Suprapubic skin (tissue), 4 donors: ENCODE measurements at places on chromosomes 5 and 9. TPM values are rescaled to one million over a fixed set of nuclear protein-coding genes. Genes with fewer than 3 reads are reported as not detected.

The TSLP gene
- not detected for total RNA-seq

The THBS4 gene
- 1.1 TPM for total RNA-seq

The ARHGEF37 gene
- 45.4 TPM for total RNA-seq

The LSM11 gene
- total RNA-seq, result 5.2 TPM

The AGXT2 gene
- not detected for total RNA-seq

The PTPN3 gene
- total RNA-seq, result 40.6 TPM

The IL9 gene
- total RNA-seq, result not detected

The SPEF2 gene
- 1.7 TPM for total RNA-seq

The RNF208 gene
- total RNA-seq, result 7.5 TPM

- no peaks in the 10 kb centered on the region for H3K27me3 ChIP-seq
- no peaks in the 10 kb centered on the region for H3K4me1 ChIP-seq
- no peak overlapping the region for H3K27ac ChIP-seq
- peaks cover 5% of the 10 kb centered on the region for H3K36me3 ChIP-seq
These were observed 13.0 kb downstream of the UBAP2 start for GRCh38 chr9:34035656-34036055.

DNA sequence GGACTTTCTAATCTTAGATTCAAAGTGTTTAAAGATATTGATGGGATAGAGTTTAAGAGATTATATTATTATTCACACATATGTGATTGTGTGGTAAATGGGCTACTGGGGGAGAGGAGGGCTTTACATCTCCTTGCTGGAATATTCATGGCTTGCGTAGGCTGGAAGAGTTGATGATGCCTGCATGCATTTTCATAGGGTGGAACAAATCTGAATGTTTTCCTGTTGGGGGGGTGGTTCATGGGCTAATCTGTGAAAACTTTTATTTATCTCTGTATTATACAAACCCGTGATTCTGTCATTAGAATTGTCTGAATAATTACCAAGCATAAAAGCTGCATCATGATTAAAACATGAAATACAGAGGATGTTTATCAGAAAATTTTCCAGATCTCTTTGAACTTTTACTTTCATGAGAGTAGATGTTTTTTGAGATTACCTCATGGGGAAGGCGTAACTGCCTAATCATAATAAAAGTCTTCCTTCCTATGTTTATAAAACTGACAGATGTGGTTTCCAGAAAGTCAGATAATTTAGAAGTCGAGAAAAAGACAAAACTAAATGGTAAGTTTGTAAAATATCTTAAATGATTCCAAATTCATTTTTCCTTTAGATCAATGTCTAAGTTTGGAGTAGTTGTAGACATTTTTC lies 1185.4 kb upstream of the SEMA6A start:
- DNase-seq, result no peak
- no peak overlapping the region for H3K27ac ChIP-seq
- no peaks in the 10 kb centered on the region for H3K36me3 ChIP-seq
- H3K4me3 ChIP-seq, result no peak overlapping the region
- no peaks in the 10 kb centered on the region for H3K27me3 ChIP-seq

DNA sequence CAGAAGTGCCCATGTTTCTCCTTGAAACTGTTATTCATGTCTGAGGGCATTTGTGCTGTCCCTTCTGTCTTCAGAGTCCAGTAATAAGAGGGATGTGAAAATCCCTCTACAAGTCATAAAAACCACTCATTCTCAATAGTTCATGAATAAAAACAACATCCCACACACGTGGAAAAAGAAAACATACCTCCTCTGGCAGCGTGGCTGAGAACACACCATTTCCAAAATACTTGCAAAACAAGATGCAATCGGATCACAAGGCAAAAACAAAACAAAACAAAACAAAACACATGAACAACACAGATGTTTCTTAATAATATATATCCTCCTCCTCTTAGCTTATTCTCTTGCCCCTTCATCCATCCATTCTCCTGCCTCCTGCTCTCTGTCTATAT lies 71.0 kb upstream of the EQTN start:
- H3K27ac ChIP-seq, result peak overlapping the region; percentile 31
- no peaks in the 10 kb centered on the region for H3K27me3 ChIP-seq
- no peak for DNase-seq
- peaks cover 60% of the 10 kb centered on the region for H3K4me1 ChIP-seq

GRCh38 chr5:34524123-34524522 lies 132.0 kb upstream of the RAI14 start:
- no peak overlapping the region for H3K27ac ChIP-seq
- no peak for DNase-seq
- H3K27me3 ChIP-seq, result no peaks in the 10 kb centered on the region
- H3K36me3 ChIP-seq, result no peaks in the 10 kb centered on the region
- no peak overlapping the region for H3K4me3 ChIP-seq

GRCh38 chr5:180589771-180590542 lies 1.3 kb downstream of the SCGB3A1 start:
- no peak overlapping the region for H3K27ac ChIP-seq
- peaks cover 15% of the 10 kb centered on the region for H3K4me1 ChIP-seq
- H3K4me3 ChIP-seq, result peak overlapping the region; percentile 34
- H3K27me3 ChIP-seq, result peaks cover 61% of the 10 kb centered on the region
- H3K36me3 ChIP-seq, result no peaks in the 10 kb centered on the region
- no peak for DNase-seq

DNA sequence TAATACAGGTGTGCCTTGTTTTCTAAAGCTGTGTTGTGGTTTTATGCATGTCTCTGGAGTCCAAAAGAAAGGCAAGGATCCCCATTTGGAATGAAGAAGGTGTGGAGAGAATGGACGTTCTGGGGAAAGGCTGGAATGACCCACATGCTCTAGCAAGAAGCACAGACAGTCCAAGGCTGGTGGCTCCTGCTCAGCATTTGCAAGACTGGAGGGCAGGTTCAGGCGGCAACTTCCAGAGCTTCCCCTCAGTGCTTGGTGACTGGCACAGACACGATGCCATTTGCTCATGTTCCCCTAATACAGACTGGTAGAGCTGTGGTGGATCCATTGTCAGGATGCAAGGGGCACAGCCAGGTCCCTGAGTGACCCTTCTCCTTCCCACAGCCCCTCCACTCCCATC lies 8.2 kb downstream of the SLC22A4 start:
- DNase-seq, result no peak
- H3K36me3 ChIP-seq, result no peaks in the 10 kb centered on the region
- no peaks in the 10 kb centered on the region for H3K4me1 ChIP-seq
- no peaks in the 10 kb centered on the region for H3K27me3 ChIP-seq
- H3K4me3 ChIP-seq, result no peak overlapping the region

DNA sequence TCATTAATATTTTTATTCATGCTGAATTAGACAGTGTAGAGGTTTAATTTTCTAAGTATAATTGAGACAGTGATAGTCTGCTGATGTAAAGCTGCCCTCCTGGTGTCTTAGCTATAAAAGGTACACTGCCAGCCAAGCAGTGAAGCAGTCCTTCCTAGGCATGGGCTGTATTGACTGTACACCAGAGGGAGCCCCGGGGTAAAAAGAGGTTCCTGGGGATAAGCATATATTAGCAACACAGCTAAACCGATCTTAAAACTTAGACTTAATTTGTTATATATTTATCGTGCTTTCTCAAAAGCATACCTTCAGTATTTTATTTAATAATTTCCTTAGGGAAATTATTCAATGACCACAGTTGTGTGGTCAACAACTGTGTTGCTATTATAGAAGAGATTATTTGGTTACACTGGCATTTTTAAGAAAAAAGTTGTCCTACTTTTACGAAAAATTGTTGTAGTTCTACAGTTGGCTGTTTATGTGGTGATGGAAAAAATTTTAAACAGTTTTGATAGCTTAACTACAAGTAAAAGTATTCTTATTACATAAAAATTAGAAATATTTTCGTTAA lies 68.8 kb downstream of the ELL2 start:
- H3K36me3 ChIP-seq, result peaks cover 80% of the 10 kb centered on the region
- DNase-seq, result no peak
- no peak overlapping the region for H3K4me3 ChIP-seq
- no peaks in the 10 kb centered on the region for H3K27me3 ChIP-seq
- H3K27ac ChIP-seq, result no peak overlapping the region
- no peaks in the 10 kb centered on the region for H3K4me1 ChIP-seq

DNA sequence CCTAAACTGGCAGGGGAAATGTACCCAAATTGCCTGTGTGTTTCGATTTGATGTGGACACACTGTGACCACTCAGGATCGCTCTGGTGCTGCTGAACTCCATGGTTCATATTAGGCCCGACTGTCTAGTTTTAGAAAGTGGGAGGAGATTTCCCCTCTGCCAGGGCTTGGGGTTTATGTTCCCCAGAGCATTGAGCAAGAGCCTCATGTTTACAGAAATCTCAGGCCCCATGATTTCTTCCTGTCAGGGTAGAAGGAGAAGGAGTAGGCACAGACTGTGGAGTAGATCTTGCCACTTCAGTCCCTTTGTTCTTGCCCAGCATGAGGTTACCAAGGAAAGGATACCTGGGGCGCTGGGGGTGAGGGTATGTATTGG lies 40.8 kb upstream of the GLRX start:
- DNase-seq, result no peak
- H3K4me3 ChIP-seq, result no peak overlapping the region
- H3K36me3 ChIP-seq, result no peaks in the 10 kb centered on the region
- H3K4me1 ChIP-seq, result peaks cover 54% of the 10 kb centered on the region
- no peaks in the 10 kb centered on the region for H3K27me3 ChIP-seq
- peak overlapping the region; percentile 52 for H3K27ac ChIP-seq

DNA sequence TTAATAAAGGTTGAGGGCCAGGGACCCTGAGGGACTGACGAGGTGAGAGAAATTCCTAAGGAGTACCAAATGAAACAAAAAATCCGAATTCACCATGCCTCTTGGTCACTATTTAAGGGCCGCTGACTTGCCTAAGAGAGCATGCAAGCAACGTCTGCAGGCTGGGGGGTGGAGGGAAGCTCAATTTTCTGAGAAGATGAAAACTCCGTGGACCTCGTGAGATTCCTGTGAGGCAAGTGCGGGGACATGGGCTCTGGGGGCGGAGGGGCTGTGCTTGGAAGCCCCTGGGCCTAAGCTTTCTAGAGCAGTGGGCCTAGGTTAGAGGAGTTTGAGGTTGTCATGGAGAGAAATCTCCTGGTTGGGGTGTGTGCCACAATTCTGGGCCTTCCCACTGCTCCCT lies 27.5 kb downstream of the NTRK2 start:
- peaks cover 4% of the 10 kb centered on the region for H3K4me1 ChIP-seq
- H3K4me3 ChIP-seq, result no peak overlapping the region
- no peaks in the 10 kb centered on the region for H3K27me3 ChIP-seq
- H3K36me3 ChIP-seq, result no peaks in the 10 kb centered on the region
- DNase-seq, result no peak

DNA sequence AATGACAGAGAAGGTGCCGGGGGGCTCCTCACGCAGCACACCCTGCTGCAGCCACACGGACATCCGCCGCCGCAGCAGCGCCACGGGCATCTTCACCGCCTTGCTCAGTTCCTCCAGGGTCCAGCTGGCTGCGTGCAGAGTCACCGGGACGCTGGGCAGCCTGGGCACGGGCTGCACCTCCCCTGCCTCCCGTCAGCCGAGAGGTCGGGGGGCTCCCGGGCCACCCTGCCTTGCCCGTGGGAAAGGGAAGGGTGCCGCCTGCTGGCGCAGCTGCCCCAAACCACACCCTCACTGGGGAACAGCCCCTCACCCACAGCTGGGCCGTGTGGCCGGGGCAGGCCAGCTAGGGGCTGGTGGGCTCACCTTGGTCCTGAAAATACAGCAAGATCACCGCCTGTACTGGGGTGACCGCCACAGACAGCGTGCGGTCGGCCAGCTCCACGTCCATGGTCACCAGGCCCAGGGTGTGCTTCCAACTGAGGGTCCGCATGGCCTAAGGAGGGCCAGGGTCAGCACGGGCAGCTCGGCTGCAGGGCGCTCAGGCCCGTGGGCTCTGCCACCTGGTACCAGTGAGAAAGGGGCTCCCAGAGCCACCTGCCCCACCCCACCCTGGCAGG lies 3.6 kb upstream of the TMEM210 start:
- H3K4me3 ChIP-seq, result no peak overlapping the region
- H3K4me1 ChIP-seq, result peaks cover 33% of the 10 kb centered on the region
- H3K27me3 ChIP-seq, result peaks cover 26% of the 10 kb centered on the region
- DNase-seq, result no peak

- H3K4me3 ChIP-seq, result no peak overlapping the region
- H3K27ac ChIP-seq, result peak overlapping the region; percentile 88
- no peaks in the 10 kb centered on the region for H3K27me3 ChIP-seq
- no peaks in the 10 kb centered on the region for H3K36me3 ChIP-seq
- peaks cover 42% of the 10 kb centered on the region for H3K4me1 ChIP-seq
These were observed 73.7 kb downstream of the ZNF366 start for GRCh38 chr5:72433522-72433921.

- H3K4me3 ChIP-seq, result peak overlapping the region; percentile 94
- H3K27ac ChIP-seq, result peak overlapping the region; percentile 95
- no peaks in the 10 kb centered on the region for H3K27me3 ChIP-seq
- DNase-seq, result no peak
- peaks cover 33% of the 10 kb centered on the region for H3K36me3 ChIP-seq
These were observed 797 bp downstream of the TOR2A start for GRCh38 chr9:127734247-127734746.

GRCh38 chr9:72150661-72151060 lies 1.4 kb downstream of the GDA start:
- peaks cover 5% of the 10 kb centered on the region for H3K4me1 ChIP-seq
- H3K36me3 ChIP-seq, result no peaks in the 10 kb centered on the region
- H3K27ac ChIP-seq, result no peak overlapping the region
- DNase-seq, result no peak
- peaks cover 35% of the 10 kb centered on the region for H3K27me3 ChIP-seq
- no peak overlapping the region for H3K4me3 ChIP-seq

- H3K27me3 ChIP-seq, result no peaks in the 10 kb centered on the region
- no peak overlapping the region for H3K4me3 ChIP-seq
- peaks cover 17% of the 10 kb centered on the region for H3K4me1 ChIP-seq
- DNase-seq, result no peak
- H3K36me3 ChIP-seq, result no peaks in the 10 kb centered on the region
These were observed 301.4 kb downstream of the PDE4D start for GRCh38 chr5:59592101-59592500.

- H3K4me3 ChIP-seq, result no peak overlapping the region
- peaks cover 7% of the 10 kb centered on the region for H3K4me1 ChIP-seq
- no peaks in the 10 kb centered on the region for H3K36me3 ChIP-seq
- H3K27ac ChIP-seq, result no peak overlapping the region
These were observed 71.7 kb downstream of the PCSK5 start for GRCh38 chr9:75962013-75962661.

- no peak overlapping the region for H3K27ac ChIP-seq
- DNase-seq, result no peak
- peaks cover 35% of the 10 kb centered on the region for H3K27me3 ChIP-seq
These were observed 9.0 kb downstream of the FOXB2 start for GRCh38 chr9:77028478-77028877.
